ENCODE measurements at places on chromosomes 3 and 15.

GRCh38 chr15:95556225-95556624 lies 774.3 kb upstream of the NR2F2 start:
- DNase-seq: no peak

DNA sequence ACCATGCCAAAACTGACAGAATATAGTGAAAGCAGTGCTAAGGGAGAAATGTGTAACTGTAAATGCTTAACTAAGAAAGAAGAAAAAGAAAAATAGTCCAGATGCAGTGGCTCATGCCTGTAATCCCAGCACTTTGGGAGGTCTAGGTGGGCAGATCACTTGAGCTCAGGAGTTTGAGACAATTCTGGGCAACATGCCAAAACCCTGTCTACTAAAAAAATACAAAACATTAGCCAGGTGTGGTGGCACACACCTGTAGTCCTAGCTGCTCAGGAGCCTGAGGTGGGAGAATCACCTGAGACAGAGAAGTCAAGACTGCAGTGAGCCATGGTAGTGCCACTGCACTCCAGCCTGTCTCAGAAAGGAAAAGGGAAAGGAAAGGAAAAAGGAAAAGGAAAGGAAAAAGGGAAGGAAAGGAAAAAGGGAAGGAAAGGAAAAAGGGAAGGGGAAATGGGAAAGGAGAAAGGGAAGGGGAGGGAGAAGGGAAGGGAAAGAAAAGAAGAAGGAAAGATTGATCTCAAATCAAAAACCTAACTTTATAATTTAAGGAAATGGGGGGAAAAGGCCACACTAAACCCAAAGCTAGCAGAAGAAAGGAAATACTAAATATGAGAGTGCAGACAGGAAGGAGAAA lies 20.3 kb downstream of the C3orf33 start:
- no peak for DNase-seq

DNA sequence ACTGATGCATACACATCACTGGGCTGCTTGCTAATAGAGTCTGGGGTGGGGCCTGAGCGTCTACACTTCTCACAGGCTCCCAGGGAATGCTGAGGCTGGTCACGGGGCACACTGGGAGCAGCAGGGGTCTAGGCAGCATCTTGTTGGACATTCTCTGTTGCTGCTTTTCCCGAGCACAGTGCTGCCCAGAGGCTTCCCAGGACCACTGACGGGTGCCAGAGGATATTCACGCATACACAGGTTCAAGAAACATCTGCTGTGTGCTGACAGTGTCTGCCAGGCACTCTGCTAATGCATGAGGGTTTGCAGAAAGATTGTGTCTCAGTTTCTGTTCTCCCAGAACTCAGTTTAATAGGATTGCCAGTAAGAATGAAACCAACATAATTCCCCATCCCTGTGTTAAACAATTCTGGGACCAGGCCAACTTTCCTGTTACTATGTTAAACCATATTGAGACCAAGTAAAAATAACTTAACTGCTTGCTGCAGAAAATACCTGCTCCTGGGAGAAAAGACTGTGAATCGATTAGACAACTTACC lies 23.9 kb upstream of the BCL2L10 start:
- no peak for DNase-seq

- DNase-seq: no peak
These were observed 43.2 kb upstream of the ADCY5 start for GRCh38 chr3:123491966-123492587.

DNA sequence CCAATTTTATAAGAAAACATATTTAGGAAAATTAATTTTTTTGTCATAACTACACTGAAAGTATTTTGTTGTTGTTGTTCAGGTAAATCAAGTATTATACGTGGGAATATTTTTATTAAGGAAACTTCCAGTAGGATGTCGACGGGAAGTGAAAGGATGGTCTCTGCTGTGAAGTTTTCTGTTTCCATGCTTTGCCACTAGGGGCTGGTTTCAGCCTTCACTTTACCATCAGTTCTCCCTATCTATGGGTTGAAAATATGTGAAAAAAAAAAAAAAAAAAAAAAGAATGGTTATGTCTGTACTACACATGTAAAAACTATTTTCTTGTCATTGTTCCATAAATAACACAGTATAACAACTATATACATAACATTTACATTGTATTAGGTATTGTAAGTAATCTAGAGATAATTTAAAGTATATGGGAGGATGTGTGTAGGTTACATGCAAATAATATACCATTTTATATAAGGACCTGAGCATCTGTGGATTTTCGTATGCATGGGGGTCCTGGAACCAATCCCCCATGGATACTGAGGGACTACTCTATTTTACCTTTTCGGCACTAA lies 136.7 kb downstream of the SMAD6 start:
- no peak for DNase-seq

DNA sequence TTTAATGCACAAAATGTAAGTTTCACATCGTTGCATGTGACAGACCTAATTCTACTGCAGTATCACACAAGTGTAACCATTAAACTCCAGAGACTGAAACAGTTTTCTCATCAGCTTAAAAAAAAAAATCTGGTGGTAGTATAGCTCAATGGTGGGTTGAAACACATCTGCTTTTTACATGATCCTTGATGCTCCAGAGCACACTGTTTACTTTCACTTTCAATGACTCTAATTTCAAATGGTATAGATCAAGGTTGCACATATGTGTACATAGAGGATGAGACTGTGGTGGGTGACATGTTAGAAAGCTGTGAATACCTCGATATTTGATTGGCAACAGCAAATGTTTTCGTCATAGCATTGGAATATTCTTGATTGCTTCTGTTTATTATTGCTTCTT lies 22.4 kb downstream of the MCTP2 start:
- no peak for DNase-seq

DNA sequence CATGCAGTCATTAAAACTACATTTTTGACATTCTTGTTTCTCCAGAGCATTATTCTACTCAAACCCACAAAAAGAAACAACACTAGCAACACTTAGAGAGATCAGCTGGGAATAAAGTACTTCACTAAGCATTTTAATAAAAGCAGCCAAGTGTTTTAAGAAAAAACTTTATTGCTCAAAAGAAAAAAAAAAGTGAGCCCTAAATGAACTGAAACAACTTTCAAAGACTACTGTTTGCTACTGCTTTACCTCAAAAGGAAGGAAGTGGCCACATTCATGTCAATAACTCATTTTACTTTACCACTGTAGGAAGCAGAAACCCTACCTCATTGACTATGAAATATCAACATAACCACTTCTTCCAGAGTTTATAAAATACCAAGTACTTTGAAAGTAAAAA lies 91.3 kb downstream of the UACA start:
- DNase-seq: no peak

DNA sequence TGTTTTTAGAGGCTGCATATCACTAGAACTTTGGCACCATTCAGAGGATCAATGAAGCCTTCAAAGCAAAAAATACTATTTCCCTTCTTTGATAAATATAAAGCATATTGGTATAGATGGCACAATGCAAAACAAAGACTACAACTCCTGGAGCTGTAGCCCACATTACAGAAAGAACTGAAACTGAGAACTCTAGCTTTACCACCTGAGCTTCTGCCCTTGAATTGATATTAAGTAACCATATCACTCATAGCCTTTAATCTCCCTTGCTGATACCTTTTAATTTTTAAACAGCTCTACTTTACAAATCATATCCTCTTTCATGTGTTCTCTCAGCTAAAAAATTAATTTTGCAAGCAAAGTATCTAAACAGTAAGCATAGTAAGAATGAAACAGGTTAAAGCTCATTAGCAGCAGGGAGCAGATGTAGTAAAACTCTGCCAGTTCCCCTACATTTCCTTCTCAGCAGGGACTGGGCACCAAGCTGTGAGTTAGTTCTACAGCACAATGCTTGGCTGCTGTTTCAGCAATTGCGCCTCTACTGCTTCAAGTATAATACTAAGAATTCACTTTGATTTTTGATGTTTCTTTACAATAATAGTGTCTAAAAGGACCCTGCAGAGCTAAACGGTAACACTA lies 97.9 kb upstream of the NANOGP8 start:
- no peak for DNase-seq

DNA sequence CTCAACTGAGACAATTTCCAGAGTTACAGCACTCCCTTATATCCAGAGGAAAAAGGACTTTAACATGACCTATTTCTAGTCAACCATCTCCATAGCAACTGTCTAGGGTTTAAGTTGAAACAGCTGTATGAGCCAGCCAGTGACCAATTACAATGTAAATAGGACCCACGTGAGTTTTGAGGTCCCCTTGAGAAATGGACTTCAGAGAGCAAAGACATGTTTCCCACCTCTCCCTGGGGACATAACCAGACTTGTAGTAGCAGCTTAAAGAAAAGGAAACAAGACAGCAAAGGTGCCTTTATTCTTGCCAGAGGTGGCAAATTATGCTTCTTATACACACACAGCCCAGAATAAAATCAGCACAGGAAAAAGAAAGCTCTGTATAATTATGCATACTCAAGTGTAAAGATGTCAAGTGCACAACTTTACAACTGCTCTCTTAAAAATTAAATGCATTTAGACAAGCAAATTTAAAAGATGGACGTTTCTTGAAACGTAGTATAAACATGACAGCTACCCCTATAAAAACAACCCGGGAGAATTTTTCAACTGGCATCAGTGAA lies 40.2 kb downstream of the SUMF1 start:
- no peak for DNase-seq

DNA sequence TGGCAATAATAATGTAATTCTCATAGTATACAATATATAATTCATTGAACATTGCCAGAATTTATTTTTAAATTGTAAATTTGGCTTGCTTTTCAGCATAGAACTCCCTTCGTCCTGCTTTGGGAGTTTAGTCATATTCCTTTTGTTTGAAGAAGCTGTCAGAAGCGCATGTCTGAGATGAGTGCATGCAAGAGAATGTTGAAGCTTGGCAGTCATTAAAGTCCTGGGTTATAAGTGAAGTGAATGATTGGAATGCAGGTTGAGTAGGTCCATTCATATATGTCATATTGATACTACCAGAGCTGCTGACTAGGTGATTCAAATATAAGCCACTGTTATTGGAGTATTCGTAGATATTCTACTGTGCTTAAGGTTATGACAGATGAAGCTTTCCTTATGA lies 243.6 kb upstream of the MDFIC2 start:
- no peak for DNase-seq

GRCh38 chr15:73900095-73900712 lies 26.1 kb upstream of the LOXL1 start:
- no peak for DNase-seq

DNA sequence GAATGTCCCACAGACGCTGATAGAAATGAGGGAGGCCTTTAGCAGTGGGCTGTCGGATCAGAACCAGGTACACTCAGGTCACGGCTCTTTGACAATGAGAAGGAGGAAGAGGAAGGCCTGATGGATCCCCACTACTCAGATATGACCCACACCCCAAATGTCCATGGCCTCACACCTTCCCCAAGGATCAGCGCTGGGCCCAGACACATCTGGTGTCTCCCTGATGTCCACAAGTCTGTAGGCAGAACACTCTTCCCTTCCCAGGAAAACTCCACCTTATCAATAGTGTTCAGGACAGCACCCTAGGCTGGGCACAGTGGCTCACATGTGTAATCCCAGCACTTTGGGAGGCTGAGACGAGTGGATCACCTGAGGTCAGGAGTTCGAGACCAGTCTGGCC lies 33.3 kb upstream of the SFMBT1 start:
- no peak for DNase-seq

DNA sequence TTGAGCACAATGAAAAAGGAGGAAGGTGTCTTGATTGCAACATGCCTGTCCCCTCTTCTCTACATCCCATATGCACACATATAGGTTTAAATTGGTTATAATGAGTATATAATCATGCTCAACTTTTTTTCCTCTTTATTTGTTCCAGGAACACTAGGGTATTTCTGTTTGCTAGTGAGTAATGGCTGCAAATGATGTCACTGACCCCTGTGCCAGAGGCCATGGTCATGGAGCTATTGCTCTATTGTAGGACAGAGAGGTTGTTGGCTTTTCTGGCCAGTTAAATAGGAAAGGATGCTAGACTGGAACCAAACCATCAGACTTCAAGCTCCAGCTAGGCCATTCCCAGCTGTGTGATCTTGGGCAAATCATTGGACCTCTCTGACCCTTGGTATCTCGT lies 9.6 kb downstream of the ARHGEF3 start:
- DNase-seq: no peak

- no peak for DNase-seq
These were observed 618.0 kb downstream of the CADM2 start for GRCh38 chr3:85576697-85577200.

GRCh38 chr3:154427685-154428285 lies 2.2 kb downstream of the GPR149 start:
- DNase-seq: no peak

All from stimulated activated CD4-positive, alpha-beta T cell treated with anti-CD3 and anti-CD28 coated beads, Interleukin-15, amount 100 ng/mL, for 1 hour (primary cell).